ENCODE measurements at places on chromosomes 5 and 9. TPM values are rescaled to one million over a fixed set of nuclear protein-coding genes. Genes with fewer than 3 reads are reported as not detected.

The EGFLAM gene
- not detected for total RNA-seq

The GZMA gene
- 160 TPM for total RNA-seq

The CHSY3 gene
- total RNA-seq: not detected

The C1QTNF3 gene
- total RNA-seq: 3.7 TPM

The TAF11L7 gene
- not detected for total RNA-seq

The NXNL2 gene
- not detected for total RNA-seq

The CATSPER3 gene
- total RNA-seq: 1.1 TPM

The PCYOX1L gene
- 33.4 TPM for total RNA-seq

The IFNA13 gene
- not detected for total RNA-seq

The CDHR2 gene
- 2.1 TPM for total RNA-seq

The RLN2 gene
- 2.4 TPM for total RNA-seq

The RIMOC1 gene
- 28.1 TPM for total RNA-seq

The PCDHAC1 gene
- total RNA-seq: not detected

The SHISAL2B gene
- total RNA-seq: not detected

The DAB2IP gene
- not detected for total RNA-seq

The CNOT8 gene
- total RNA-seq: 88.6 TPM

The COL15A1 gene
- 0.20 TPM for total RNA-seq

The TRIM36 gene
- not detected for total RNA-seq

The SHOC1 gene
- total RNA-seq: not detected

The BAAT gene
- not detected for total RNA-seq

The NMRK1 gene
- 43.5 TPM for total RNA-seq

The F2RL1 gene
- 1.7 TPM for total RNA-seq

All from activated naive CD4-positive, alpha-beta T cell treated with anti-CD3 and anti-CD28 coated beads, Interleukin-2, amount 10 ng/mL, durations not matched to agents 5 hours and 36 hours (primary cell).